Chondrocyte (in vitro differentiated cells): ENCODE measurements at places on chromosomes 1 and 21.

DNA sequence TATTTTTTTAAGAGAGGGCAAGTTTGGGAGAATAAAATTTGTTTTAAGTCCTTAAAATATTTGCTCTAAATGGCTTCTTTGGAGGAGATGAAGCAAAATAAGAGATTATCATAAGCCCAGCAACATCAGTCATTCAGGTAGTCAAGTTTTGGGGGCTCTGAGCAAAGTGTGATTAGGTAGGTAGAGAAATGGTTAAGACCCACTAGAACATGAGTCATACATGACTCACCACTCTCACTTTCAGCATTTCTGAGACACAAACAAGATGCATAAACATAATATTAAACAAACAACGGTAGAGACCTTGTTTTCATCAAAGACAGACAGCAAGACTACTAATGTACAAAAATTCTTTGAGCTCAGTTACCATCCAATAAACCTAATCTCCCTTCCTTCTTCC, 272.2 kb downstream of the LMO4 start:
- DNase-seq: no peak

- DNase-seq: no peak
Observed at GRCh38 chr1:26574018-26574417, 44.5 kb downstream of the RPS6KA1 start.

- DNase-seq: peak; percentile 54
Observed at GRCh38 chr1:204465546-204466415, 28.8 kb downstream of the PIK3C2B start.

GRCh38 chr21:16535102-16535422, 805.3 kb downstream of the USP25 start:
- DNase-seq: no peak

DNA sequence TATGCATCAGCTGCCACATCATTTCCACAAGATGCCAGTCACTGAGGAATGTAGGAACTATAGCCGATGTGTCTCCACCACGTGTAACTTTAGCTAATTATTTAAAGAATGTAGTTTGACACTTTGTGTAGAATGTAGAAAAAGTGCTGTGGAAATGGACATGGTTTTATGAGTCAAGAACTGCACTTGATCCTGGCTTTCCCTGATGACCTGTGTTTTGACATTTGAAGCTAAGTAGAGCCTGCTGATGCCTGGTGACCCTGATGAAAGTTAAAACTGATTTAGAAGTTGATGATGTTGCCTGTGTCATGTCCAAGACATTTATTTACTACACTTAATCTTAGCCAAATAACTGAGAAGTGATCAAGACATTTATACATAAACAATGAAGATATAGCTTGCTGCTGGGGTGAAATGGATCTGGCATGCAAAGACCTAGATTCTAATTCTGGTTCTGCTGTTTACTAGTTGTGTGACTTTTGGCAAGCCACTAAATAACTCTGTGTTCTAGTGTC, 4.4 kb upstream of the OSBPL9 start:
- DNase-seq: no peak

DNA sequence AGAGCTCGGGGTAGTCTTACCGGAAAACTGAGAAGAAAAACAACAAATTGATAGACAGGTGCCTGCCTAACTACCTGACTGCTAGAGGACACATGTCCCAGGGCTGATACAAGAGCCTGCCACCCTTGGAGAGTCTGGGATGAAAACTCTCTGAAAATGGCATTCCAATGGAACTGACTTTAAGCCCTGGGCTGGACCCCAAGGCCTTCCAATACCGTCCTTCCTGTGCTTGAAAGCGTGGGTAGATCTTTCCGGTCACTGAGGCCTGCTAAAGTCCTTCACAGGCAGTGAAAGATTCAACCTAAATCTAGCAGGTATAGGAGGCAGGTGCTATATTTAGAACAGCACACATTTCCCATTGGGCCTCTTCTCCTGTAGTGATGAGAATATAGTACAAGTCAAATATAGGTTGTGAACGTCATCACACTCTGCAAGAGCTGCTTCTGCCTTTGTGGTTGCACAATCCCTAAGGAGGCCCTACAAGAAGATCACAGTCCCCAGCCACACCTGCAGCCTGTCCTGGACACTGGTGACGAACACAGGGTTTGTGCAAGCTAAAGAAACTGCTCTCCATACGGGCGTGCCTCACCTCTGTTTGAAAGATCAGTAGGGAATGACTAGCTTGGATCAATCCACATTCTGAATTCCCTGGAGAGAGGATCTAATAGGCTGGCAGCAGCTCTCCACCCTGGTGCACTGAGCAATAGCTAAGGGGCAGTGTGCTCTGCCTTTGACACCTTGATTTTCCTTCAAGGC, 876 bp upstream of the CHML start:
- no peak for DNase-seq

DNA sequence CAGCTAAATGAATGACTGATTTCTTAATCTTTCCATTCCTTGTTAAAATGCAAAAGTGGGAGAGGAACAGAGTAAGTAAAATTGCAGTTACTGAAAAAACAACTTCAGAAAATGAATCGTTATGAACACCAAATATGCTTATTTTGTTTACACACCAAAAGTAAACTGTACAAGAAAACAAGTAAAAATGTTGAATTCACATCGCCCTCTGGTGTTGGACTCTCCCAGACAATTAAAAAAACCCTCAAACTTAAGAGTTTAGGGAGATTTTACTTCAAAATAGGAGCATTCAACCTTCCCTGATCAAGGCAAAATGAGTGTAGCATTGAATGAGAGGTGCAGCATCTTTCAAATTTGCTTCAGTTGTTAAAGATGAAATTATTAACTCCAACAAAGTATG, 19.4 kb upstream of the ESRRG start:
- no peak for DNase-seq

DNA sequence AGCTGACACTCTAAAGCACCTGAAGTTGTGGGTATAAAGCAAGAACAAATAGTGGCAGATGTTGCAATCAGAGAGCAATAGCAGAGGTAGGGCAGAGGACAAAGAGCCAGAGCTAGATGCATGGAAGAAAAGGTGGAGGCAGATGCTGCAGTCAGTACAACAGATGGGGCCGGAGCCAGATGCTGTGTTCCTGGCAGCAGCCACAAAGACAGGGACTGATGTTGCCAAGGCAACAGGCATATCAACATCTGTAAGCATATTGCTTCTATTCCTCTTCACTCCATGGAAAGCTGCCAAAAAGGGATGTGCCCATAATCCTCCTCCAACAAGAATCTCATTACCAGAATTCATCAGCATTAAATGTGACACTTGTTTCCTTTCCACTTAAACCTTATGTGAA, 108.0 kb downstream of the TNNI3K start:
- no peak for DNase-seq

GRCh38 chr1:205452933-205453332, 2.9 kb downstream of the BLACAT1 start:
- no peak for DNase-seq

DNA sequence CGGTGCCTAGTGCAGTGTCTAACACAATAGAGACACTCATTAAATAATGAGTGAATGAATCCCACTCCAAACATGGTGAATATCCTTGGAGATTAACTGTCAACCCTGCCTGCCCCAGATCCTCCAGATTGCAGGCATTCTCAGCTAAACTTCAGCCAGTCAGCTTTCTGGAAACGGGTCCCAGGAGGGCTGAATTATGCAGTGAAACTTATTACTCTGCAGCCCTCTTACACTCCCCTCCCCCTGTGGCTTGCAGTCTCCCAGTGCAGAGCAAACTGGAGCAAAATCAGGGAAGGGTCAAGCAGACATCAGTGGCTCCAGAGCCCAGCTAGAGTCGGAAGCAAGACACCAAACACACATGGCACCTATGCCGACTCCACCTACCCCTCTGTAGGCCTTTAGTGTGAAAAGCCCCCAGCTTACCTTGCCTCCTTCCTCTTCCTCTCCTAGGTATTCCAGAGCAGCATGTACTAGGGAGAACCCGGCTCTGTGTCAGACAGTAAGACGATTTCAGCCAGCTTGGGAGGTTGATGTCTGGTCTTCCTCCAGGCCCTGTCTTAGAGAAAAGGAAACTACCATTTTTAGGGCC, 6.5 kb upstream of the RGS16 start:
- no peak for DNase-seq

DNA sequence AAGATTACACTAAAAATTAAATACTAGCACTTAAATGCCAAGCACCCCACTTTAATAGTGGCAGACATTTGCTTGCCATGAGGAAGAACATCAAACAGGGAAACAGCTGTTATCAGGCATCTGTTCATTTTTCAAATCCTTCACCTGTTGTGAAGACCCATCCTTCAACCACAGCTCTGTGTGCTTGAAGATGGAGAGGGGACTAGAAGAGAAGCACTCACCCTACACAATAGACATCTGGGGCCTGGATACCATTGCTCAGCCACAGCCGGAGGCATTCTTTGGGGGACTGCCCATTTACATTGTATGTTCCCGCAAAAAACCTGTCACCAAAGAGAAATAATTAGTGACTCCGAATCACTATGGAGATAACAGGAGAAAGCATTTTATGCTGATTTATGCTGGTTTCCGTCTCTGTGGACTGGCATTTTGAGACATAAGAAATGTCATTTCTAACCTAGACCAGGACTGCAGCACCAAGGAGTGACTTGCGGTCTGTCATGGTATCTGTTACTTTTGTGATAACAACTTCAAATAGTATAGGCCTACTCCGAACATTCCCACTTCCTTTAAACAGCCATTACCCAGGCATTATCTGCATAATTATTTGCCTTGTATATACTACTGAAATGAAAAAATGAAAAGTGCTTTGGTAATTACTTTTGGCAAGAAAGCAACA, 28.8 kb upstream of the MTF1 start:
- DNase-seq: no peak

DNA sequence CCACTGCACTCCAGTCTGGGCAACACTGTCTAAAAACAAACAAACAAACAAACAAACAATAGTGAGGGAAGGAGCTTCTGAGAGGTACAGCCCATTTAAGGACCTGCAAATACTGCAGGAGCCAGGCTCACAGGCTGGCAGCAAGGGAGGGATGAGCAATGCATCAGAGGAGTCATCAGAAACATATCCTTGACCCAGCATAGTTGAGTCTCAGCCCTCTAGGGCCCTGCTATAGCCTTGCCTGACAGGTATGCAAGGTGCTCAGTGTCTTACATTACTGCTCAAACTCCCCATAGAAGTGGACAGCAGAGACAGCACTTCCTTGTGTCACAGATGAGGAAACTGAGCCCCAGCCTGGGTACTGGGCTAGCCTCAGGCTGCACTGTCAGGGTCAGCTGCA, 7.3 kb upstream of the TTC4 start:
- DNase-seq: no peak

DNA sequence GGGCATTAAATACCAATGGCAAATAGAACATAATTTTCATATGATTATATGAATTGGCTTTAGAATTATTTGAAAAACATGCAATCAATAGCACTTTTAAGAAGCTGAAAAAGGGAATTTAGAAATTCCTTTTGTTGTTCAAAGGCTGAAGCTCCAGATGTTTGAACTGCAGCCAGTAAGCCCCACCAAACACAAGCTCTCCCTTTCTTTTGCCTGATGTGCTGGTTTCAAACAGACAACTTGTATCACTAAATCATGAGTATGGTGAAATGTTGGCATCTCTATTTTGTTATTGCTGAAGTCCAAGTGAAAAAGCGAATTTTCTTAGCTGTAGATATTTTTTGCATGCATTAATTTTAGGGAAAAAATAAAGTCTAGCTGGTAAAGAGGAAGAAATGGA, 27.5 kb upstream of the NCAM2 start:
- DNase-seq: no peak

DNA sequence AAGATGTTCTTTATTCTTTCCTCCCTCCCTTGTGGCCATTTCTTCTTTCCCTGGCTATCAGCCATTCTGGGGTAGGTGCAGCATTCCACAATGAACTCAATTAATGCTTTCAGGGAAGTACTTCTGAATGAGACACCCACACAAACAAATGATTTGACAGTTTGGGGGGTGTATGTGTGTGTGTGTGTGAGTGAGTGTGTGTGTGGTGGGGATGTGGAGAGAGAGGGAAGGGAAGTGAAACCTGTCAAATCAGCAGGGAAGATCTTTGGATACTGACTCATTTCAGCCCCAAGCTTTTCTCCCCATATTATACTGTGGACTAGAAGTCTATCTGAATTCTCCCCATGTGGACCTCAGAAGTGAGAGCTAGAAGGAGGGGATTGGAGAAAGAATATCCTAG, 154.9 kb upstream of the CD34 start:
- DNase-seq: no peak

- DNase-seq: no peak
Observed at GRCh38 chr1:36436821-36437220, 13.4 kb downstream of the OSCP1 start.

DNA sequence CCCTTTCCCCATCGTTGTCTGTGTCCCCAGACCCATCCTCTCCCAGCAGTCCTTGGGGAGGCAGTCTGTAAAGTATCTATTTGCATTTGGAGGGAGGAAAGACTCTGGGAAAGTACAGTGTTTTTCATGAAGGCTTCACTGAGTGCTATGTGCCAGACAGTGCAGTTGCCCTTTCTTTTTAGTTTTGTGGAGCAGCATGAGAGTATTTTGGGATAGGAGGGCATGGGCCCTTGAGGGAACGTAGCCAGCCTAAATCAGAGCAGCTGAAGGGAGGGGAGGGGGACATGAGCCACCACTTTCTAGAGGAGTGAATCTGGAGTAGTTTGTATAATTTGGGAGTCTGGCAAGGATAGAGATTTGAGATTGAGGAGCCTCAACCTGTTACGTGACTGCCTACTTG, 404.0 kb upstream of the KAZN start:
- DNase-seq: no peak

- DNase-seq: no peak
Observed at GRCh38 chr1:160827418-160827817, 31.4 kb downstream of the LY9 start.

DNA sequence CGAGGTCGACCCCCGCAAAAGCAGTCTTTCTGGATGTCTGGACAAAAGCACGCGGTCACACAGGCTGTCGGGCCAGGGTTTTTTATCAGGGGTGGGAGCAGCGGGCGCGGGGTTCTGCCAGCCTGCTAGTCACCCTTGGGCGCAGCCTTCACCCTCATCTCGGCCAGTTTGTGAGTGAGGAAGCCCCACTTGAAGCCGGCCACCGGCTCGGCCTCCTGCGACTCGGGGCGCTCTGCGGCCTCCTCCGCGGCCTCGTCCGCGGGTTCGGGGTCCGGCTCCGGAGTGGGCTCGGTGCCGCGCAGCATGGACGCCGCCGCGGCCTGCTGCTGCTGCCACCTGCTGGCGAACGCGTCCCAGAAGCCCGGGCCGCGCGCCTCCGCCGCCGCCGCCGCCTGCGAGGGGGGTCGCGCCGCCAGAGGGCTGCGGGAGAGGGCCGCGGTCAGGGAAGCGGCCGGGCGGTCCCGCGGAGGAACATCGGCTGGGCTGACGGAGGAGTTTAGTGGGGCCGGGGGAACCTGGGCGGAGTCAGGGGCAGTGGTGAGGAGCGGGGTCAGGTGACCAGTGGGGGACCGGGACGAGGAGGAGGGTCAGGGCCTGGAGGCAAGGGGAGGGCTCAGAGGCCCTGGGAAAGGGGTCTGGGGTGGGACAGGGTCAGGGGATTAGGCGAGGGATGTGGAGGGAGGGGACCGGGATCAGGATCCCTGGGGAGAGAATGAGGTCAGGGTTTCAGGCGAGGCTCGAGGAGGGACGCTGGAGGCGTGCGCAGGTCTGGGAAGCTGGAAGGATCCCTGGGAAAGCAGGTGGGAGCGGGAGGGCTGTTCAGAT, 4.5 kb downstream of the C1orf232 start:
- peak; percentile 90 for DNase-seq

GRCh38 chr1:233516732-233517131, 97.2 kb upstream of the KCNK1 start:
- DNase-seq: no peak

- DNase-seq: no peak
Observed at GRCh38 chr1:85581802-85582686, 1.5 kb downstream of the CCN1 start.
